M059J (cell line): ENCODE measurements at places on chromosomes 2 and 18. TPM values are rescaled to one million over a fixed set of nuclear protein-coding genes. Genes with fewer than 3 reads are reported as not detected.

The PDCD1 gene
- not detected in 2 replicates for total RNA-seq

The KCNG3 gene
- total RNA-seq = 0.02 and 0.52 TPM in 2 replicates

The ZDBF2 gene
- total RNA-seq = 7.5 and 9.1 TPM in 2 replicates

The CCDC68 gene
- total RNA-seq = 0.05 and 0.30 TPM in 2 replicates

The ALKAL2 gene
- not detected in 2 replicates for total RNA-seq

The GPAT2 gene
- total RNA-seq = not detected in 2 replicates

The RAD51AP2 gene
- total RNA-seq = not detected in 2 replicates

The KCTD18 gene
- total RNA-seq = 10.7 and 15.2 TPM in 2 replicates

The PRSS56 gene
- total RNA-seq = not detected in 2 replicates

The RNMT gene
- 15.6 and 21.9 TPM in 2 replicates for total RNA-seq

The TXNDC2 gene
- total RNA-seq = 0.44 and 1.6 TPM in 2 replicates

The GALNT5 gene
- 28.8 and 36.1 TPM in 2 replicates for total RNA-seq

DNA sequence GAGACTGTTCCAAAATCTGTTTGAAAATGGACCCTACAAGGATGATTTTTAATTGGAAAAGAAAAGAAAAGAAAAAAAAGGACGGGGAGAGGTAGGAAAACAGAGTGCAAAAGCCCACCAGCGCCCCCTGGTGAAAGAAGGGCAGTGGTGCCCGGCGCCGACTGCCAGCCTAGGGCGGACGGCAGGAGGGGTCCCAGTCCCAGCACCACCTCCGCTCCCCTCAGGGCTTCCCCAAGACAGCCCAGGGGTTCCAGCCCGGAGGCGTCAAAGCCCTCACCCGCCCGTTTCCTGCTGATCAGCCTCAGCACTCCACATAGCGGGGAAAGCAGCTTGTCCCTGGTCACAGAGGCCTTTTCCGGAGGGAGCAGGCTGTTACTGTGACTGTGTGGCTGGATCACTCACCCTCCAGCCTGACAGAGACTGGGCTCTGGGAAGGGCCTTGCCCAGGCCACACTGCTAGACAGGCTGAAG is 213.9 kb downstream of the TFCP2L1 start:
- peak; percentile 56 for DNase-seq

GRCh38 chr2:227335713-227336112 is 10.7 kb downstream of the MFF start:
- DNase-seq = no peak

GRCh38 chr18:3967359-3968180 is 487.5 kb downstream of the DLGAP1 start:
- no peak for DNase-seq

DNA sequence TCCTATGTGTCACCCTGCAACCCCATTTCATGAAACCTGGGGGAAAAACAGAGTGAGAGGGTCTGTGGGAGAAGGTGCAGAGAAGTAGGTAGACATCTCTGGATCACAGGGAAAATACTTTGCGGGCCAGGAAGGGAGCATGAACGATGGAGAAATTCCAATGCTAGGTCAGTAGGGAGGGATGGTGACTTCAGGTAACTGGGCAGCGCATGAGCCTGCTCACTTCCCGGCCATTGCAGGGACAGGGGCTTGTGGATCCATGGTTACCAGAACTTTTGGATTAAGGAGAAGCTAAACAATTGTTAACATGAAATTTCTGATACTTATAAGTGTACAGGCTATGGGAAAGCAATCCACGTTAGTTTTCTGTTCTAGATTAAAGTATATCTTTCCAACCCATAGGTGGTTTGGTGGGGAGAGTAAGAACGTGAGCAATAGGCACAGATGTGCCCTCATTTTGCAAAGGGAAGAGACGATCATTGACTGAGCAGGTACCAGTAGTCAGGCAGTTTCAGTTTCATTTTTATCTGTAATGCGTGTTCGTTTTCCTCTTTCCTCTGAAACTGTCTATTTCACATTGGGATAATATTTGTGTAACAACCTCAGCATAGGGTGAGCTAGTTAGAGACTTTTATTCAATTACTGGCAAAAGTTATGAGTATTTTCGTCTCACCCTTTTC is 65.0 kb downstream of the NYAP2 start:
- peak; percentile 46 for DNase-seq

- DNase-seq = no peak
Measured at GRCh38 chr2:174773215-174773614, 8.9 kb upstream of the CHRNA1 start.

- no peak for DNase-seq
Measured at GRCh38 chr18:54250846-54251261, 18.5 kb upstream of the POLI start.

- DNase-seq = peak; percentile 48
Measured at GRCh38 chr18:36302676-36303075, 5.2 kb downstream of the FHOD3 start.

DNA sequence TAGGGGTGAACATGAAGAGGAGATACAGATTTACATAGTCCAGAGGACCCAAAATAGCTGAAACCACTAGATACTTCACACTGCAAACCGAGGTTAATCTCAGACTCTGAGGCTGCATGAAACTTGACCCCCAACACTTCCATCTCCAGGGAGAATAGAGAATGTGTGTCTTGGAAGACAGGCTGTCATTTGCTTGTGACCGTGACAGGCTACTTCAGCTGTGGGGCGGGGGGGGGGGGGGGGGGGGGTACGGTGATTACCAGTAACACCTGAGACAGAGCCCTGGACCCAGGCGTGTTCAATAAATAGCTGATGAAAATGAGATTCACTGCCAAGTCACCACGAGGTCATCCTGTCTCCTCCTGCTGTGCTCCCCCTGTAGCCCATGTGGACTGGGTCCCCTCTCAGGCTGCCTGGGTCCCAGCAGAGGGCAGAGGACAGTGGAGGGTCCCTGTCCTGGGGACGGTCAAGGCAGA is 5.7 kb upstream of the KLHL29 start:
- no peak for DNase-seq

GRCh38 chr2:184402381-184402780 is 195.9 kb upstream of the ZNF804A start:
- DNase-seq = no peak

DNA sequence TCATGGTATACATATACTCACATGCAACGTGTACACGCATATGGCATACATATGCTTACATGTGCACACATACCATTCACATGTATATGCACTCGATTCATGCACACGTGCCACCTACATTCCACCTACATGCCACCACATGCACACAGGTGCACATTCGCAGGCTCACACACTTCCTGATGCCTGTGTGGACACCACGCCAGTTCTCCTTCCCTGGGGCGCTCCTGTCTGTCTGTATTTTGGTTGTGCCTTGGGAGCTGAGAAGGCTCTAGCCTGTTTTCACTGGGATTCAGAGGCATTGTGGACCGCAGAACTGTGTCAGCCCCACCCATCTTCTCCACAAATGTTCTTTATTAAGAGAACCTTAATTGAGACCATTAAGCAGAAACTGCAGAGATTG is 96.6 kb upstream of the CTDP1 start:
- no peak for DNase-seq

DNA sequence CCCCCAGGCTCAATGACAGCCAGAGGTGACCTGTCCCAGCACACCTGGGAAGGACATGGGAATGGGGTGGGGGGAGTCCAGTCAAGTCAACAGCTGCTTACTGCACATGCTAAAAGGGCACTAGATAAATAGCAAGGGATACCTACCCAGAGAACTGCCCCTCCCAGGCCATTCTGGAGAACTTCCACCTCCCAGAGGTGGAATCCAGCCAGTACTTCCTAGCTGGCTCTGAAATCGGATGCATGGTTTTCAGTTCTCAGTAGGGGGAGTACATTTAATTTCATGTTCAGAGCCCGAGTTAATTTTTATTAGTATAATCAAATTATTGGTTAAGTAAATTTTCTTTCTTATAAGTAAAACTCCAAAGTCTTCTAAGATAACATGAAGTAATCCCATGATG is 28.9 kb upstream of the ITGA6 start:
- DNase-seq = no peak

DNA sequence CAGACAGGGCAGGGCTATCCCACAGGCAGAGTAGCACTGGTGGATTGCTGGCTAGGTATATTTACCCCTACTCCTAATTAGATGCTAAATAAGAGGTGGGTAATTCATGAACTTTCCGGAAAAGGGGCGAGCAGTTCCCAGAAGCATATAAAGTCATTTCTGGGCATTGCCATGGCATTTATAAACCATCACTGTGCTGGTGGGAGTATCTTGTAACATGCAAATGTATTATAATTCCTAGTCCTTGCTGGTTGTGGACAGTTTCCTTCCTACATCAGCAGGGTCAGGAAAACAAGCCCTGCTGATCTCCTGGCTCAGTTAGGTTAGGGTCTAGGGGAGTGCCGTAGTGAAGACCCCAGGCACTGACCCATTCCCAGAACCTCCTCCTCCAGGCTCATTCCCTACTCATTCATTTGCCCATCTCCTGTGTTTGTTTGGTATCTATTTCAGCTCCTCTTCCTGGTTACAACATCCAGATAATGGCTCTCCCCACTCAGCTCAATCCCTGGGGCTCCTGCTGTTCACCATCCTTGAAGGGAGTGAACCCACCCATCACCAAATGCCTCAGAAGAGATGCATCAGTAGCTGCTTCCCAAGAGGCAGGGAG is 282.7 kb downstream of the SRBD1 start:
- DNase-seq = no peak

DNA sequence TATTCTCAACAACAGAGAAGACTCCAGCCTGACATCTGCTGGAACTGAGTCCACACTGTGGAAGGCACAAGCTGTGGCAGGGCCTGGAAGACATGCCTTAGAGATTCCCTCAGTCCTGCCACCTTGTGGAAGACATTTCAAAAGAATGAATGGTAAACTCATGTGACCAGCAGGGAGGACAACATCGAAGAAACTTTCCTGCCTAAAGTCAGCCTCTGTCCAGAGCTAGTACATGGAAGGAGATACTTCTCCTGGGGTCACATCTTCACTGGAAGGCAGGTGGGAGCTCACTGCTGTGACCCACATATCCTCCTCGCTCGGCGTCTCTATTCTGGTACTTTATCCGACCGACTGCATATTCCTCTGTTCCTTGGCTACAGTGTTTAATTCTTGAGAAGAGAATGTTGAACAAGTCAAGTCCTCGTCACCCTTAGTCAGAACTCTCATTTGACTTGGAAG is 59.5 kb downstream of the PUM2 start:
- peak; percentile 75 for DNase-seq

DNA sequence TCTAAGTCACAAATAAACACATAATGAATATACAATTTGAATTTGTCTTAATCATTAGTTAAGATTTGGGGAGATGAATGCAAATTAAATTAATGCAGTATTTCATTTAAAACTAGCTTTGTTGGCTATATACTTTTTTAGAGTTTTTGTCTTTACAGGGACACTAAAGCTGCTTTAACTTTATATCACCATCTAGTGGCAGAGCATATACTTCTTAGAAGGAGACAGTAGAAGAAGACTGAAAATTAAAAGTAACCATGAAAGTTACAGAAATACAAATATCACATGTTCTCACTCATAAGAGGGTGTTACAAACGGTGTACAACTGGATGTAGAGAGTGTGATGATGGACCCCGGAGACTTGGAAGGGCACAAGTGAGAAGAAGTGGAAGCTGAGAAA is 268.3 kb upstream of the NETO1 start:
- DNase-seq = peak; percentile 7

GRCh38 chr2:48651158-48651790 is 33.6 kb downstream of the GTF2A1L start:
- peak; percentile 20 for DNase-seq

DNA sequence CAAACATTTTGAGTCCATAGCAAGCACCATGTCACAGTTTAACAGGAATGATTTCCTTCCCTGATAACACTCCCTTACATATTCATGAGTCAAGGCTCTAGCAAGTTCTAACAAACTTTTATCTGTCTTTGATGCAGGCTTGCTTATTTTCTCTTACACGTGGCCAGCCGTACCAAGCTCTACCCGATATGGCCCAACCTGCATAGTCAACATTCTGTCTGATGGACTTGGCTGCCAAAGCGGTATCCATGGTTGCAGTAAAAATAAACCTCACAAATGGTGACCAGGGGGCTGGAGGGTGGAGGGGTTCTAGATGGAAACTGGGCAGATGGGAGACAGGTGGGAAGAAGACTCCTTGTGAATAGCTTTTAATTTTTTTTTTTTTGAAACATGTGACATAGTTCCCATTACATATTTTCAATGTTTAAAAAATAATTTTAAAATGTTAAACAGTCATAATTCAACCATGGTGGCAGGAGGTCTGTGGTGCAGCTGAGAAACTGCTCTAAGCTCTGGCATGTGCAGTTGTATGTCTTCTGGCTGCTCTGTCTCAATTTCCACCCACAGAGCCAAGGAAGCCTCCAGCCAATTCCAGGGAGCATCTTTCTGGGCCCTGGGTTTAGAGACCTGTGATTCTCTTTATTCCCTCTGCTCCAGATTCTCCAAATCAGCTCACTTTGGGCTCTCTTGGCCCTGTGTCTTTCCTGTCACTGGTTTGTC is 20.7 kb upstream of the CXCR1 start:
- DNase-seq = no peak

DNA sequence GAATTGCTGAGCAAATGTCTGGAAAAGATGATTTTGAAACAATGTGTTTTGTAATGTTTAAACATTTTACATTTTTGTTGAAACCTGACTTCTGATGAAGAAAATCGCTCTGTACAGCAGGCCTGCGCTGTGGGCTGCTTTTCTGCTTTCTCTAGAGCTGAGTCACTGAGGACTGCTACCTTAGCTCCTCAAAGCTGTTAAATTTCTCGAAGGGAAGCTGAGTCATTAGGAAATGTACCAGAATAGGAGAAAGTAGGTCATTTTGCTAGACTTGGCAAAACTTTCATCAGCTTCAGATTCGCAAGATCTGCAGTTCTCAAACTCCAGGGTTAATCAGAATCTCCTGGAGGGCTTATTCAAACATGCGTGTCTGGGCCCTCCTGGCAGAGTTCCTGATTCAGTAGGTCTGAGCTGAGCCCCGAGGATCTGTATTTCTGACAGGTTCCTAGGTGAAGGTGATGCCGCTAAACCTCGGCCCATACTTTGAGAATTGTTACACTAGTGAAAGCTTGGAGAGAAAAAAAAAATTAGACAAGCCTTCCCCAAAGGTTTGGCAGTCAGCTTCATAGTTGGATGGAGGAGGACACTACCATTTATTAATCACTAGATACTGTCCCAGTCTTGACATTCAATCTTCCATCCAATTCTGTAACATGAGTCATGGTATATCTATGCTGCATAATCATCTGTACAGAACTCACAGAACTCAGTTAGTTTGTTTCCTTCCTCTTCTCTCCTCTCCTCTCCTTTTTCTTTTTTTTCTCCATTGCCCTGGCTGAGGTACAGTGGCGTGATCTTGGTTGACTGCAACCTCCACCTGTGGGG is 297.6 kb downstream of the PARD3B start:
- DNase-seq = peak; percentile 85
